ENCODE measurements at places on chromosomes 16 and 17.
A peak's percentile ranks its signal among the peaks of the same experiment; 100 is the strongest.

GRCh38 chr17:42167807-42168206 is 13.0 kb upstream of the RAB5C start:
- no peak for DNase-seq

GRCh38 chr17:81459224-81459623 is 53.4 kb downstream of the ACTG1 start:
- DNase-seq: no peak

- DNase-seq: peak; percentile 65
Observed at GRCh38 chr17:42135664-42136653, 13.4 kb downstream of the HSPB9 start.

- DNase-seq: no peak
Observed at GRCh38 chr16:28830531-28830930, 7.7 kb downstream of the ATXN2L start.

GRCh38 chr17:28226563-28227315 is 92.3 kb upstream of the TMEM97 start:
- DNase-seq: no peak

GRCh38 chr17:9788601-9789000 is 2.8 kb downstream of the DHRS7C start:
- no peak for DNase-seq

Data from SHP77 treated with DMSO at 0.1 percent for 48 hours (cell line).